ENCODE measurements at places on chromosomes 2 and 18. TPM values are rescaled to one million over a fixed set of nuclear protein-coding genes. Genes with fewer than 3 reads are reported as not detected.

Gene BMP10
- total RNA-seq = not detected

Gene IL36A
- not detected for total RNA-seq

Gene NETO1
- total RNA-seq = not detected

Gene FABP1
- total RNA-seq = not detected

Gene ALPP
- 0.56 TPM for total RNA-seq

Gene LIMS3
- total RNA-seq = not detected

Gene LCT
- 0.03 TPM for total RNA-seq
